CD8-positive, alpha-beta memory T cell (primary cell): ENCODE measurements at places on chromosomes 7 and 10. TPM values are rescaled to one million over a fixed set of nuclear protein-coding genes. Genes with fewer than 3 reads are reported as not detected.

The FAM221A gene
- total RNA-seq, result 6.2 TPM

The FAM107B gene
- 143 TPM for total RNA-seq

The ATG9B gene
- 4.2 TPM for total RNA-seq

The EIF3B gene
- 284 TPM for total RNA-seq

The CYP3A4 gene
- not detected for total RNA-seq

The KAZALD1 gene
- total RNA-seq, result 0.20 TPM

The FAM241B gene
- total RNA-seq, result 10.6 TPM

The DLX6 gene
- total RNA-seq, result not detected

The LIPN gene
- total RNA-seq, result not detected

The GARIN1A gene
- total RNA-seq, result 0.22 TPM

The LIPF gene
- not detected for total RNA-seq

The ASIC3 gene
- total RNA-seq, result 2.6 TPM

The MUC3A gene
- not detected for total RNA-seq

The AKR1C3 gene
- total RNA-seq, result 0.75 TPM

The C10orf62 gene
- total RNA-seq, result not detected

The JAKMIP3 gene
- 0.09 TPM for total RNA-seq

The CFAP58 gene
- total RNA-seq, result not detected

The AKR1D1 gene
- total RNA-seq, result not detected

The CLCN1 gene
- 0.11 TPM for total RNA-seq

The AZGP1 gene
- total RNA-seq, result not detected

The AGAP6 gene
- total RNA-seq, result 14.3 TPM

The ANKRD30A gene
- not detected for total RNA-seq

The FAM25A gene
- not detected for total RNA-seq

The NKX1-2 gene
- not detected for total RNA-seq

The ZNF503 gene
- 0.13 TPM for total RNA-seq

The FBXL13 gene
- total RNA-seq, result 0.66 TPM

The PRLHR gene
- total RNA-seq, result not detected

The GSAP gene
- 2.0 TPM for total RNA-seq

The ACTL6B gene
- not detected for total RNA-seq

The ABCB4 gene
- total RNA-seq, result 0.13 TPM

The LMOD2 gene
- total RNA-seq, result not detected

The CYP2C8 gene
- not detected for total RNA-seq

The ABCC2 gene
- 1.5 TPM for total RNA-seq

The DLG5 gene
- total RNA-seq, result 2.1 TPM

The OR2A42 gene
- total RNA-seq, result not detected

The LRRC18 gene
- total RNA-seq, result not detected

The CHAT gene
- not detected for total RNA-seq

The CAPZA2 gene
- total RNA-seq, result 170 TPM

The VKORC1L1 gene
- 27.7 TPM for total RNA-seq

The ZNF32 gene
- total RNA-seq, result 17.7 TPM

The SEMA3A gene
- not detected for total RNA-seq

The TMEM26 gene
- not detected for total RNA-seq

The CALHM3 gene
- not detected for total RNA-seq

The FXYD4 gene
- not detected for total RNA-seq

The OR13A1 gene
- not detected for total RNA-seq

The C10orf53 gene
- total RNA-seq, result not detected

The TPK1 gene
- total RNA-seq, result 19.0 TPM

The MGMT gene
- 19.7 TPM for total RNA-seq

The CLDN4 gene
- 0.15 TPM for total RNA-seq

The WAPL gene
- 54.2 TPM for total RNA-seq
